NCI-H1417 treated with DMSO at 0.1 percent for 48 hours (cell line): ENCODE measurements at places on chromosomes 12 and 14.

GRCh38 chr12:119114294-119114693, 64.4 kb upstream of the HSPB8 start:
- DNase-seq, result no peak

- DNase-seq, result no peak
Observed at GRCh38 chr12:111471236-111471635, 65.5 kb downstream of the SH2B3 start.

- DNase-seq, result no peak
Observed at GRCh38 chr12:3965046-3965445, 91.8 kb upstream of the PARP11 start.

GRCh38 chr12:114666746-114667668, 17.0 kb downstream of the TBX3 start:
- DNase-seq, result no peak

DNA sequence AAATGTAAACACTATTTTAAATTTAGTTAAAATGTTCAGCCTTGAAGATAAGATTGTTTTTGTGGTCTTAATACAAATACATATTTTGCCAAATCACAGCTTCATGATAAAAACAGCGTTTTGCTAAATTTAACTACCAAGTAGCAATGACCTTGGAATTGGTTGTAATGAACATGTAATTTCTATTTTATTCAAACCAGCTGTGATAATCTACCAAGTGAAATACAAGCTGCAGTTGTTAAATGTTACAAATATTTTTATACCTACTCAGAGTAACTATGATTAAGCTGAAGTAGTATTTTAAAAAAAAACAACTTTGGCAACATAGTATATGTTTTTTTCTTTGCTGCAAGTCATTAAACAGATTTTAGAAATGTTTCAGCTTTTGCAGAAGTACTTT, 96.2 kb downstream of the CPSF2 start:
- no peak for DNase-seq
